GM23248 (cell line): ENCODE measurements at places on chromosomes 5 and 9. TPM values are rescaled to one million over a fixed set of nuclear protein-coding genes. Genes with fewer than 3 reads are reported as not detected.

PTTG1 gene
- 22.8 and 49.0 TPM in 2 replicates for total RNA-seq

FGF1 gene
- total RNA-seq = 9.2 and 13.8 TPM in 2 replicates

TUSC1 gene
- total RNA-seq = 13.9 and 14.1 TPM in 2 replicates

CDH12 gene
- total RNA-seq = not detected in 2 replicates
